ENCODE measurements at places on chromosomes 5 and 9.

DNA sequence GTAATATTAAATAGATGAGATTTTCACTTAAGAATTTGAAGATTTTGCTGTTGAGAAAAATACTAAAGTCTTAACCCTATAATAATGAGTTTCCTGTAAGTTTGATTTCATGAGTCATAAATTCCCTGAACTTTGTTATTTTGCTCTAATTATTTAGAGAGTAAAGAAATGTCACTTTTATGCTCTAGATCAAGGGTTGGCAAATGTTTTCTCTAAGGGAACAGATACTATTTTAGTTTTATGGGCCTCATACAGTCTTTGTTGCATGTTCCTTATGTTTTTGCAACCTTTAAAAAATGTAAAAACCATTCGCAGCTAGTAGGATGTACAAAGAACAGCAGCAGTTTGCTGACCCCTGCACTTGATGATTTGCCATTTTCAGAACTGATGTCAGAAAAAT, 480 bp upstream of the TXNDC8 start:
- DNase-seq = no peak

- DNase-seq = no peak
These were observed 145.3 kb downstream of the ADGRV1 start for GRCh38 chr5:90703932-90704331.

DNA sequence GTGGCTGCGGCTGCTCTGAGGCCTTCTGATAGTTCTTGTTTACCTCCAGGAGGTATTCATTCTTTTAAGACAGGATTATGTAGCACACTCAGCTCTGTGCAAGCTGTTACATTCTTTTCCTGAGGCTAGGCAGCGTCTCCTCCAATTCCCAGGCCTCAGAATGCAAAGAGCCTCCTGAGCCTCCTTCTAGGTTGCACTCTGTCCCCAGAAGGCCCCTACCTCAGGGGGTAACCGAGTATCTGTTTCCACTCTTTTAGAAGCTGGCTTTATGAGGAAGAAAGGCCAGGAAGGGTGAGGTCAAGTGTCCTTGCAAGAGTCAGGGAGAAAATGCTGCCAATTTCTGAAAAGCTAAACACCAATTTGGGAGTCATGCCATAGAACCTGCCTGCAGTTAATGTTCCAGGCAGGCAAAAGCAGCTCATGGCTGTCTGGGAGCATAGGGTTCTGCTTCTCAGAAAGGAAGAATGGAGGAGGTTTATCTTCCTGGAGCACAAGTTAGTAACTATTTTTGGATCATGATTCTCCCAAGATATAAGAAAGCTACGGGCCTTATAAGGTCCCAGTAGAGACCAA, 178.9 kb downstream of the SEMA6A start:
- DNase-seq = no peak

DNA sequence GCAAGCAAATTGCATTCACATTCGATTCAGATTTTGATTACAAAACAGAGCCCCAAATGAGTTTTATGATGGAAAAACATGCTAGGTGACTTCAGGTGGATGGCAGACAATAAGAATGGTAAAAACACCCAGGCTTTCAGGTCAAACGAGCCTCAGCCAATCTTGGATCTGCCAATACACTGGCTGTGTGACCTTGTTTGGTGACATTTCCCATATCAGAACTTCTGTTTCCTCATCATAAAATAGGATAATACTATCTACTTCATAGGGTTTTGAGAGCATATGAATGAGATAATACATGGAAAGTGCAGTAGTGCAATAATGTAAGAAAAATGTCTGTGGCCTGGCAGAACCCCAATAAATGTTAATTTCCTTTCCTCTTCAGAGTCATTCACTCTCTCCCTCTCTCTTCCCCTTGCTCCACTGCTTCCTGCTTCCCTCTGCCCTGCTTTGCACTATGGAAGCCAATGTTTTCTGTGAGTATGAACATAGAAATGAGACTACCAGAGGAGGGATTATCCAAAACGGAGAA, 54.7 kb downstream of the SH3RF2 start:
- no peak for DNase-seq

DNA sequence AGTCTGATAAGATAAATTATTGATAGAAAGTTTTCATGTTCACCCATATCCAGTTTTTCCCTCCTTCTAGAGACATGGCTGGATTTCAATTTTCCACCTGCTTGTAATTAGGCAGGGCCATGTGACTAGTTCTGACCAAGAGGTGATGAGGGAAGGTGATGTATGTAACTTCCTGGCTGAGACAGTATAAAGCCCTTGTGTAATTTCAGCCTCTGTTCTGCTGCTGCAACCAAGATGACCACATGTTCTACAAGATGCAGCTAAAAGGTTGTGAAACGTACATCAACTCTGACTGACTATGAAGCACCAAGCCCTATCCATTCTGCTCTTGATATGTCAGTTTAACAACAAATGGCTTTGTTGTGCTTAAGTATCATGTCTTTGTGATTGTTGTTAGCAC, 376.5 kb upstream of the DAB2 start:
- DNase-seq = no peak

DNA sequence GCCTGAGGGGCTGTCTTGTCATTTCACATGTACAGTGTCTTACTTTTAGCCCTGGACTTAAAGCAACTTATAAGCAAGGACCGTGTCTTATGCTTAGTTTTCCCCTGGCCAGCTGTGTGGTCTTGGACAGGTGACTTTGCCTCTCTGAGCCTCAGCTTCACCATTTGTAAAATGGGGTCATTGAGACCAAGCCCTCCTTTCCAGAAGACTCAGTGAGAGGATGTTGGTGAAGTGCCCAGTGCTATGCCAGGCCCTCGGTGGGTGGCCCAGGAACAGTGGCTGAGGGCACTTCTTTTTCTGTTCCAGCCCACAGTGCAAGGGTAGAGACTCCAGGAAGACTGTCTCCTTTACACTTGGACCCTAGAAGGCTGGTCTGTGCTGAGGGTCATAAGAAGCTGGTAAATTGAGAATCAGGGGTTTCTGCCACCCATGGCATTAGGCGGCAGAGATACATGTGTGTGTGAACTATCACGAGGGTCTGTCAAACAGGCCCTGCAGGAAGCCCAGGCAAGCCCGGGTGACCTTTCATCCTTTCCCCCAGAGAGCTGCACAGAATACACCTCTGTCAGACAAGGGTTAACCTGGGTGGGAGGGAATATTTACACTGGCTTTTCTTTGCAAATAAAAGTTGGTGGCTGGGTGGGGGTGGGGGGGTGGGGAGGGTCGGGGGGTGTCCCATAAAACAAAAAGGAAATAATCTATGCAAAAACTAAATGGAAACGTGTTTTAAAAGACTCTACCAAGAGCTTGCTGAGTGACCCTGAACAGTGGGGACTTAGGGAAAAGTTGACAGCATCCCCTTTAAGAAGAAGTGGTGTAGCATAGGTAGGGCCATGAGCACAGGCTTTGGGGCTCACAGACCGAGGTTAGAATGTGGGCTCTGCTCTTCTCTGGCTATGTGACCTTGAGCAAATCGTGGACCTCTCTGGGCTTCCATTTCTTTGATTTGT, 20.4 kb upstream of the KIF12 start:
- no peak for DNase-seq

DNA sequence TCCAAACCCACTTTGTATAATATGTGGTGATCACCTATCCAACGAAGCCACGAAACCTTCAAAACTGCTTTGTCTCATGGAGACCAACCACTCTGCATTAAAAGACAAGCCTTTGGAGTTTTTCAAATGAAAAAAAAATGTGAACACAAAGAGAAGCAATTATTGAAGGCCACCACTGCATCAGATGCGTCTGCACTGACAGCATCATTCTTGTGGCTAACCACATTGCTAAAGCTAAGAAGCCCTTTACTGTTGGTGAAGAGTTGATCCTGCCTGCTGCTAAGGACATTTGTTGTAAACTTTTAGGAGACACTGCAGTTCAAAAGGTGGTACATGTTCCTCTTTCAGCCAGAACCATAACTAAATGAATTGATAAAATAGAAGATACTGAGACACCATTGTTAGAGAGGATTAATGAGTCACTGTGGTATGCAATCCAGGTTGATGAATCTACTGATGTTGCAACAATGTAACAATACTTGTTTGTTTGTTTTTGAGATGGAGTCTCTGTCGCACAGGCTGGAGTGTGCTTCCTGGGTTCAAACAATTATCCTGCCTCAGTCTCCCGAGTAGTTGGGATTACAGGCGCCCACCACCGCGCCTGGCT, 45.4 kb downstream of the TAF11L14 start:
- DNase-seq = no peak

DNA sequence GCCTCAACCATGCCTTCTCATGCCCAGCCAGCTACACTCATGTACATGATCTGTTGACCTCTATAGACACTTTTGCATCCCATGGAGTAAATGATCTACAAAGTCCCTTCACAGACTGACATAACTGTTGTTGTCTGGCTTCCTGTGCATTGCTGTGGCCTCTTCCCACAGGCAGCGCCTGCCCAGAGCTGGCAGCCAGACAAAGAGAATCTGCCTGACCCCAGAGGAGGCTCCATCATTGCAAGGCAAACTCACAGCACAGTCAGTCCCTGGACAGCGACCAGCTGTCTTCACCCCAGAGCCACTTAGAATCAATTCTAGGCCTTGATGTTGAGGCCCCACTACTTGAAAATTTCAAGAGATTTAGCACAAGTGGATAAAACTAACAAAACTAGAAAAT, 65.5 kb downstream of the INSYN2B start:
- DNase-seq = no peak

GRCh38 chr9:15187589-15187988, 119.4 kb downstream of the TTC39B start:
- DNase-seq = no peak

- DNase-seq = no peak
These were observed 251.4 kb upstream of the TRIM32 start for GRCh38 chr9:116435706-116436105.

DNA sequence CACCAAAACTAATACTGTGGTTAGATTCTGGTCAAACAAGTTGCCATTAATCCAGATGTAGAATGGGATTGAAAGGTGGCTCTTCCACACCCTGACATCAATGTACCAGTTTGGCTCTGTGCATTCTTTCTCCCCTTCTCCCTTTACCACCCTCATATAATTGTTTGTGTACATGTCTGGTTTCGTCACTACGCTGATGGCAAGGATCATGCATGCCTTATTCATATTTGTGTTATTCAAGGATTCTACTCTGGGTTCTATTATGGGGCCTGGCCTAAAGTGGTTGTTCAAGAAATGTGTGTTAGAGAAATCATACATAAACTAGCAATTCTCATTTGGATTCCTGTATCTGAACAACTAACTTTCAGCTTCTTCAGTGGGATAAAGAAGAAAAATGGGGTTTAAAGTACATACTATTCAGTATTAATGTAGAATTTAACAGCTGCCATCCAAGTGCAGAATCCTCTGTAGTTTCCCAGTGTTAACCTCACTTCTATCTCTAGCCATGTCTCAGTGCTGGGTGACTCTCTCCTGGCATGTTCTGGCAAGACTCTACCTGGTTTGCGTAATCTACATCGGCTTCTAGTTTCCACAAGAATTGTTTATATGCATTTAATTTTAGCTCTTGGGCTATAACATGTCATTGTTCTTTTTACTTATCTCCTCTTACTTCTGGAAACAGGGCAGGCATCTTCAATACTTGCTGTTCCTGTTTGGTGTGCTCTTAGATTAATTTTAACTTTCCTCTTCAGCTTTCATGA, 27.9 kb upstream of the CDKN2B start:
- DNase-seq = no peak

- peak; percentile 92 for DNase-seq
These were observed 165.6 kb upstream of the IER5L start for GRCh38 chr9:129343424-129344375.

DNA sequence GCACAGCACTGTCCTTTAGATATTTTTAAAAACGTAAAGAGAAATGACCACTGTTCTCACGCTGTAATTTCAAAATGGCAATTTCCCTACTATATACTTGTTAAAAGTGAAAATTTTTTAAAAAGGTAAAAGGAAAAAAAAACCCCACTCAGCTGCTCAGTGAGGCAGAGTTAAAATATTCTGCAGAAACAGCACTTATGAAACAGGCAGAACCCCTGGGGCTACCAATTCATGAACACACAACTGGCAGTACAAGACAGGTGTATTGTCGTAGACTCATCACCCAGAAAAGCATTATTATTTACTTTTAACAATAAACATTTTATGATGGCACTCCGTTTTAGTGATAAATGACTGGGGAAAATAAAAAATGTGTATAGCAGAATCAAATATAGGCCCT, 1.5 kb upstream of the RASGRF2 start:
- DNase-seq = no peak

- DNase-seq = no peak
These were observed 35.0 kb downstream of the ITK start for GRCh38 chr5:157215514-157216167.

GRCh38 chr9:38343037-38343436, 49.5 kb upstream of the ALDH1B1 start:
- DNase-seq = no peak

DNA sequence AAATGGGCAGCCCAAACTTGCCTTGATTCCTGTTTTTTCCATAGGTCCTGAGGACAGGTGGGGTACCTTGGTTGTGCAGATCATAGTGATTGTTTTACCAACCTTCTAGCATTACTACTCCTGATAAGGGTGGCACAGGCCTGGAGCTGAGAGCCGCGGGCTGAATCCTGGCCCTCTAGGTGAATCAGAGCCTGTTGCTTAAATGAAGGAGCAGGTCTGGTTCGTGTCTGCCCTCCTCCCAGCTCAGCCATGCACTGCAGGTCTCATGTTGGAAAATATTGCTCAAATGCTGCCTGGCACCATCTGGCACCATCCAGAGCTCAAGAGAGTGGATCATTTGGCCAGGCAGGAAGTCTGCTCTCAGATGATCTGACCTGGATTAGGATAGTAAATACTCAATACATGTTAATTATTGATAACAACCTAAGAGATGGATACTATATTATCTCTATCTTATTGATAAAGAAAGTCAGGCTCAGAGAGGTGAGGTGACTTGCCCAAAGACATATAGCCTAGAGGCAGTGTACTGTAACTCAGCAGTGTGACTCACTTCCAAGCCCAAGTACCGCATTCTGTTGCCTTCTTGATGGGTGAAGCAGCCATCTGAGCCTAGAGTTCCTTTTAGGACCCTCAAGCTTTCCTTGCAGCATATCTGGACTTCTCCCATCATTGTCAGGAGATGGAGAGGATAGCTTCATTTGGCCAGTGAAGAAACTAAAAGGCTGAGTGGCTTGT, 104.3 kb upstream of the PITX1 start:
- DNase-seq = no peak

DNA sequence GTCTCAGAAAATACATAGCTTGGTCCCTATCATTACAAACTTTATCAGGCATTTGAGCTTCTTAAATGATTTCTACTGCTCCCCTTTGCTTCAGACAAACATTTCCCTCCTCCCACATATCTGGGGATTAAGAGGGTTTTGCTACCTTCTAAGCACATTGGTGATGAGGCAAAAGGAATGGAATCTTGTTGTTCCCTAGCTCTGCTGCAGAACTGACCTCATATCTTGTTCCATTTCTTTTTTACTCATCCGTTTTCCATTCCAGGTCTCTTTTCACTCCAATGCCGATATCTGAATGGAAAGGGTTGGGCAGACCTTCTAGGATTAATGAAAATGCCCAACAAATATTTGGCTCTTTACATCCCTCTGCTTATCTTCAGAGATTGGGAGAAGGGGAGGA, 444.6 kb downstream of the ZNF608 start:
- DNase-seq = no peak

GRCh38 chr9:125651576-125652232, 55.3 kb downstream of the MAPKAP1 start:
- no peak for DNase-seq

Data from NB4 (cell line).